ENCODE measurements at places on chromosomes 7 and 10.

- no peak for DNase-seq
Measured at GRCh38 chr10:123746061-123746460, 79.9 kb downstream of the GPR26 start.

- no peak for DNase-seq
Measured at GRCh38 chr7:149007146-149007545, 21.2 kb downstream of the PDIA4 start.

- peak; percentile 92 for DNase-seq
Measured at GRCh38 chr10:77513781-77514331, 123.8 kb downstream of the KCNMA1 start.

- peak; percentile 63 for DNase-seq
Measured at GRCh38 chr10:63256009-63256773, 123.1 kb downstream of the NRBF2 start.

- peak; percentile 17 for DNase-seq
Measured at GRCh38 chr10:11475831-11476434, 135.5 kb downstream of the USP6NL start.

- DNase-seq = no peak
Measured at GRCh38 chr7:157691586-157692459, 355.0 kb downstream of the DNAJB6 start.

All from AG10803 (cell line).